ENCODE measurements at places on chromosomes 13 and 19.

- DNase-seq, result no peak
These were observed 47.0 kb upstream of the C13orf46 start for GRCh38 chr13:114020750-114021463.

DNA sequence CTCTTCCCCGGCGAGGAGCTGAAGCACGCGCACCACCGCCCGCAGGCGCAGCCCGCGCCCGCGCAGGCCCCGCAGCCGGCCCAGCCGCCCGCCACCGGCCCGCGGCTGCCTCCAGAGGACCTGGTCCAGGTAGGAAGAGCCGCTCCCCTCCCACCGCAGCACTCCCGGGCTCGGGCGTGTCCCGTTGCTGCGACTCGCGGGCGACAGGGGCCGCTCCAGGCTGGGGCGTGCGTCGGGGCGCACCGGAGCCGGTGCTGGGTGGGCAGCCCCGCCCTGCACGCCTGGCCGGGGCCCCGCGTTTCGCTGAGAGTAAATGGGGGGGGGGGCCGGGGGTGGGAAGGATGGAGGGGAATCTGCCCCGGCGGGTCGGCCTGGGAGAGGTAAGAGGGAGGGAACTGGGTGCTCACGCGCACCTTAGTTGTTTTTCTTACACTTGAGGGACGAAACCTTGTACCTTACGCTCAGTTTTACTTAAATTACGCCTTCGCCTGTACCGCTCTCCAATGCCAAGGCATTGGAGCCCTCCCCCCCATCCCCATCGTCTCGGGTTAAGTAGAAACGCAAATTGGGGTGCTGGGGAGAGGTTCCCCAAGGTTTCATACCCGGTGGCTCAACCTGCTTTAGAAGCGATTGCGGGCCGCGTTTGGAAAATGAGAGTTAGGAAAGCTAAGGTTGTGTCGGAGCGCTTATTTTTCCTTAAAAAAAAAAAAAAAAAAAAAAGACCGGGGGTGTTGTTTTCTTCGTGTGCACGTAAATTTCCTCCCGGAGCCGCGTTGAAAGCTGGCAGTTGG lies 850 bp downstream of the KLF5 start:
- peak; percentile 54 for DNase-seq

DNA sequence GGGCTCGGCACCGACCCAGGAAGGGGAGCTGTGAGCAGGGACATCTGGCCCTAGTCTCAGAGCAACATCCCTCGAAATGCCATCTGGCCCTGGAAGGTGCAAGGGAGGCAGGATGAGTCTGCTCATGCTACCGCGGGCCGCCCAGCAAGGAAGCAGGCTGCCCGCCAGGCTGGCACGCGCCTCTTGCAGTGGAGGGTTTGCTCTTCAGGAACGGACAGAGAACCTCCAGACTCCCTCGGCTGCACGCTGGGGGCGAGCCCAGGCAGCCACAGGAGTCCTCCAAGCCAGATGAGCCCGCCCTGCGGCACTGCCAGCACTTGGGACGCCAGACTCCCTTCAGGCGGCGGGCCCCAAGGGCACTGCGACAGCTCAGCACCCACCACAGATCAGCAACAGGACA lies 10.1 kb upstream of the ATP8B3 start:
- DNase-seq, result no peak

- no peak for DNase-seq
These were observed 3.6 kb upstream of the LIN7B start for GRCh38 chr19:49110567-49110966.

GRCh38 chr13:98826146-98826545 lies 73.7 kb upstream of the SLC15A1 start:
- DNase-seq, result no peak

- no peak for DNase-seq
These were observed 45.2 kb upstream of the MTIF3 start for GRCh38 chr13:27495551-27495950.

GRCh38 chr13:43894438-43894837 lies 14.7 kb downstream of the LACC1 start:
- no peak for DNase-seq

DNA sequence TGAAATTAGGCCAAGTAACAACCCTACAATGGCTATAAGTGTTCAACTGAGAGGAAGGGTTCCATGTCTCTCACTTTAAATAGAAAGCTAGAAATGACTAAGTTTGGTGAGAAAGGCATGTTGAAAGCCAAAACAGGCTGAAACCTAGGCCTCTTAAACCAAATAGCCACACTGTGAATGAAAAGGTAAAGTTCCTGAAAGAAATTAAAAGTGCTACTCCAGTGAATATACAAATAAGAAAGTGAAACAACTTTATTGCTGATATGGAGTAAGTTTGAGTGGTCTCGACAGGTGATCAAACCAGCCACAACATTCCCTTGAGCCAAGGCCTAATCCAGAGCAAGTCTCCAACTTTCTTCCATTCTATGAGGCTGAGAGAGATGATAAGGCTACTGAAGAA lies 209.6 kb downstream of the KLF12 start:
- DNase-seq, result no peak

DNA sequence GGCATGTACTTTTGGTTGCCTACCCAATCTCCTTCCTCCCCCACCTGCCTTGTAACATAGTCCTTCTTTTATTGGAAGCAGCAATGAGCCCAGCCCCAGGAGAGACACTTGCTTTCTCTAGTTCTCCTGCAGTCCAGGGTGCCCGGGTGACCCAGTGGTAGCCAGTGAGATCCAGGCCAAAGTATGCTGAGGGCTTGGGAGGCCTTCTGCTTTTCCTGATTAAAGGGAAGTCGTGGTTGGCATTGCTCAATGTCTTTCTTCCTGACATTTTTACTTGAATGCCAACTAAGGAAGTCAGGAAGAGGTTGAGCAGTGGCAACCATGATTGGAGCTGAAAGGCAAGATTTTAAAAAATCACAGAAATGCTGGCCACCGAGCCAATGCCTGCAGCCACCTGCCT lies 25.7 kb downstream of the CNMD start:
- DNase-seq, result no peak

- peak; percentile 44 for DNase-seq
These were observed 24.9 kb upstream of the TPM4 start for GRCh38 chr19:16051254-16052025.

DNA sequence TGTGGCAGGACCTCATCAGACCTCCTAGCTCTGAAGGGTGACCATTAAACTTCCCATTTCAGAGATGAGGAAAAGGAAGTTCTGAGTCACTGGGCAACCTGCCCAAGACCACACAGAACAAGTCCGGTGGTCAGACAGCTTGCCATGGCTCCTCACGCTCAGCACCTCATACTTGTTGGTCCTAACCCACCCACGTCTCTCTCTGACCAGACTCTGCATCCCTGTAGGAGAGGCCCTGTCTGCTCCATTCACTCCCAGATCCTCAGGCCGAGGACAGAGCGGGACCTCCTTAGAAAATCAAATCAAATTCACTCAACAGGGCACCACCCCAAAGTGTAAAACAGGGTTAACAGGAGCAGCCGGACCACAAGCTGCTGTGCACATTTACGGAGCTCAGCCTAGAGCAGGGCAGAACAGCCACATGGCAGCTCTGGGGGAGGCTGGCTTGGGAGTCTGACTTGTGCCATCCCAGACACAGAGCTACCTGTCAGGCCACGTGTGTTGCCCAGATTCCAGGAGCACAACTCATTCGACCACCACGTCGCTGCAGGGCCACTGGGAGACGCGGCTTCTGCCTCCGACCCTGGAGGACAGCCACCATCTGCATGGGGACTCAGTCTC lies 1.7 kb downstream of the MIER2 start:
- DNase-seq, result no peak

GRCh38 chr13:88745011-88745410 lies 1073.8 kb downstream of the SLITRK5 start:
- DNase-seq, result no peak

- DNase-seq, result no peak
These were observed 118.5 kb downstream of the ABCC4 start for GRCh38 chr13:95182570-95183265.

DNA sequence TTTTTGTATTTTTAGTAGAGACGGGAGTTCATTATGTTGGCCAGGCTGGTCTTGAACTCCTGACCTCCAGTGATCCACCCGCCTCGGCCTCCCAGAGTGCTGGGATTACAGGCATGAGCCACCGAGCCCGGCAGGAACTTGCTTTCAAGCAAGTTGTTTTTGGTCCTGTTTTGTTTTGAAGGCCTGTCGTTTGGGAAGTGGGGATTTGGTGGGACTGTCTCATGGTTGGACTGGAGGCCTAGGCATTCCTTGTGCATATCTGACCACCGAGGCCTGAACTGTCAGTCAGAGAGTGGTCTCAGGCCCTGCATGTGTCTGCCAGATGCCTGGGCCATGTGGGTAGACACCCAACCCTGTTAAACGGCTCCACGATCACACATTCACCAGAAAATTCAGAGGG lies 26.3 kb downstream of the UBXN6 start:
- DNase-seq, result no peak

DNA sequence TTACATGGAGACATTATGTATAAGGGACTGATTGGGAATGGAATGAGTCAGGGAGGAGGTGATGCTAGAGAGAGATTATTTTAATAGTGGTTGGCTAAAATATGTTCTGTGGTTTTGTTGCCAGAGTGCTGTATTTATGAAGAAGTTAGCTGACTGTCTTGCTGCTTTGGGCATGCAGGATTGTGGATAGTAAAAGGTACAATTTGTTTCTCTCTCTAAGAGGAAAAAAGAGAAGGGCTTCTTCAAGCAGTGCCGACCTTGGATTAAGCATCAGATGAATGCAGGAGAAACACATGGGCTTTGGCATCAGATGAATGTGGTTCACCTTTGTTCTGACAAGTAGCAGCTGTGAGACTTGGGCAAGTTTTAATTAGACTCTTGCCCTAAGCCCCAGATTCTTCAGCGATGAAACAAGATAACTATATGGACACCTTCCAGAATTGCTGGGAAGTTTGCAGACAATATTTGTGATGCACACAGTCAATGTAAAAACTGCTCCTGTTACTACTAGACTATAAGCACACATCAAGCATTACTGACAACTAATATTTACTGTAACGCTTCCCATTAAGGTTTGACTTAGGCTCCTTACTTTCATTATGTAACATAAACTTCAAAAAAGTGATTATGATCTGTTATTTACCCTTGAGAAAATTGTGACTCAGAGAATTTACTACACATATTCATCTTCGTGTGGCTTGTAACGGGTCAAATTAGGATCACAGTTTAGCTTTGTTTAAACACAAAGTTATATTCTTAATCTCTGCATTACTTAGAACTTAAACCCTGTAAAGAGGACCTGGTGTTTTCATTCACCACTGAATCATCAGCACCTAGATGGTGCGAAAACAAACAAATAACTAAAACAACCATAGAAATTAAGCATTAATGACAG lies 824.0 kb downstream of the PCDH9 start:
- DNase-seq, result no peak

DNA sequence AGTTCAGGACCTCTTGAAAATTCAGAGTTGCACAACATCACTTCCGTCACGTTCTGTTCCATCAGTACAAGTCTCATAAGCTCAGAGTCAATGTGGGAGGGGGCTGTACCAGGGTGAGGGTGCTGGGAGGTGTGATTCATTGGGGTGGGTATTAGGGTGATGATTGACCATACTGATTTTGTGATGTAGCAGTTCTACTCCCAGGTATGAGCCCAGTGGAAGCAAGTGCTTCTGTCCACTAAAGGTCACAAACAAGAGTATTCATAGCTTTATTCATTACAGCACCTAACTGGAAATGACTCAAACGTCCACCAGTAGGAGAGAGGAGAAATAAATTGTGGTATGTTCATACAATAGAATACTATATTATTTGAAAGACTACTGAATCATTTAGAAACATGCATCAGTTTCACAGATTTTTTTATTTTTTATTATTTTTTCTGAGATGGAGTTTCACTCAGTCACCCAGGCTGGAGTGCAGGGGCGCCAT lies 12.1 kb upstream of the UPF3A start:
- no peak for DNase-seq

- DNase-seq, result no peak
These were observed 38.1 kb downstream of the DOCK9 start for GRCh38 chr13:98939660-98940191.

DNA sequence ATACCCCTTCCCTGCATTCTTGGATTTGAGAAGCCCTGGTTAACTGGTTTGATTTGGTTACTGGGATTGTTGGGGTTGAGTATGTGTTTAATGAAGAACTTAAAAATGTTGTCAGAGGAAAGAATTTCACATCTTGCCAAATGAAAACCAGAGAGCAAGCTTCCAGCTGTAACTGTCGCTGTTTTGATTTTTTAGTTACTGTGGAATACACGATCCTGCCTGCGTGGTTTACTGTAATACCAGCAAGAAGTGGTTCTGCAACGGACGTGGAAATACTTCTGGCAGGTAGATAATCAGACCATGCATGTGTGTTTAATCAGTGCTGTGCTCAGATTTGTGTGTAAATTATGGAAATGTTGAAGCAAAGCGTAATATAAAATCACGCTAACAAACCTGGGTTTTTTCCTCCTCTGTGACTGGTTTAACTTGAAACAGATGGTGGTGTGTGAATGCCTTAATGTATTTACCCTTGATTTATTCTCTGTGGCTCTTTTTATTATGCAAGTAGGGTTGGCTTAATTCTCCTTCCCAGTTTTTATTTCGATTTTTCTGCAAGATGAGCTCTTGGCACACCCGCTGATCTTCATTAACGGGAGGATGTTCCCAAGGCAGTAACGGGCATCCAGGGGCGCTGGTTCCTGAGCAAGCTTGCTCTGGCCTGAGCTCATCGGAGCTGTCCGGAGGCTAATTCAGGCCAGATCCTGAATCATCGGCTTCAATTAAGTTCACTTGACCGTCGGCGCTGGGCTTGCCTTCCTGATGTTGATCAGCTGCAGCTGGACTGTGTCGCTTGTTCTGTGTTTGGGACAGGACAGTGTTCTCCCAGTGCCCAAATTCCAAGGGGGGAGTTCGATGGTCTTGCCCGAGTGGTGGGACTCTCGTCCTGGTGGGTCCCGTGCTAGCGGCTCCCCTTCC lies 16.0 kb downstream of the UPF1 start:
- no peak for DNase-seq

DNA sequence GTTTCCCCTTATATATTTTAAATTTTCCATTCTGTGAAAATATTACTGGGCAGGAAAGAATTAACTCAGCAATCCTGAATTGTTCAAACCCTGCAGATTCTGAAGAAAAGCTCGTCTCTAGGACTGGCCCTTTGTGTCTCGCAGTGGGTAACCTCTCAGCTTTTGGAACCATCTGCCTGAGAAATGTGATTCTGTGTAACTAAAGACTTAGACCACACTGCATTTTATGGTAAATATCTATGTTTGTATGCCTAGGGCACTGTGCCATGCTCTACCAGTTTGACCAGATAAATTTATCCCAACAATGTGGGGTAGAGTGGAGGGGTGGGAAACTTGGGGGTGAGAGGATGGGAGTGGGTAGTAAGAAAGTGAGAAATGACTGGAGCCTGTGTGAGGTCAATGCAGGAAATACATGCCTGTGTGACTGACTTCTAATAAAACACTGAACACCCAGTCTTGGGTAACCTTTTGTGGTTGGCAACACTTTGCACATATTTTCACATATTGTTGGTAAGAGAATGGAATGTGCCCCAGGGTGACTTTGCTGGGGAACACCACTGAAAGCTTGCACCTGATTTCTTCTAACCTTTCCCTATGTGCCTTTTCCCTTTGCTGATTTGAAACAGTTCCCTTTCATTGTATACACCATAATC lies 1181.9 kb downstream of the OLFM4 start:
- no peak for DNase-seq

GRCh38 chr19:10168386-10168948 lies 26.3 kb downstream of the DNMT1 start:
- no peak for DNase-seq

- DNase-seq, result no peak
These were observed 18.3 kb upstream of the KATNAL1 start for GRCh38 chr13:30325668-30326067.
